ENCODE measurements at places on chromosomes 16 and 17. TPM values are rescaled to one million over a fixed set of nuclear protein-coding genes. Genes with fewer than 3 reads are reported as not detected.

GRCh38 chr17:50882851-50883250 lies 16.7 kb upstream of the TOB1 start:
- H3K36me3 ChIP-seq = no peaks in the 10 kb centered on the region
- H3K4me1 ChIP-seq = no peaks in the 10 kb centered on the region
- no peak overlapping the region for H3K27ac ChIP-seq

GRCh38 chr17:16440901-16441629 lies 25.7 kb downstream of the TRPV2 start:
- peaks cover 43% of the 10 kb centered on the region for H3K4me1 ChIP-seq
- H3K27me3 ChIP-seq = no peaks in the 10 kb centered on the region
- peak overlapping the region; percentile 70 for H3K4me3 ChIP-seq
- peaks cover 67% of the 10 kb centered on the region for H3K36me3 ChIP-seq
- no peak for DNase-seq

DNA sequence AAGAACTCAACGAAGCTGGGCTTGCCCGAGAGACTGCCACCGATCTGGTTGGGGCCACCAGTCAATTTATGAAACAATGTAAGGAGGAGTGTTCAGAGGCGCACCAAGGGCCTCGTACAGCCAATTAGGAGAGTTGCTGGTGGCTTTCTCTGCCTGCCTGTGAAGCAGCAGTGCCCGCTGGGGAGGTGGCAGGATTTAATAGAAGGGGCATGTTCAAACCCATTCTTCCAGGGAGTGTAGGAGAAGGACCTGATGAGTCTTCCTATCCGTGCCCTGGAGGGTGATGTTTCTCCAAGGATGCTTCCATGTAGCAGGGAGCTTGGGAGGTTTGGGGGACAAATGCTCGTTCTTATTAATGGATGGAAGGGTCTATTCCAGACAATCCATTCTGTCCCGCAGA lies 178.4 kb downstream of the CCDC182 start:
- no peak for DNase-seq
- H3K4me3 ChIP-seq = no peak overlapping the region
- H3K27me3 ChIP-seq = no peaks in the 10 kb centered on the region

- H3K36me3 ChIP-seq = no peaks in the 10 kb centered on the region
- H3K4me1 ChIP-seq = peaks cover 8% of the 10 kb centered on the region
- no peak overlapping the region for H3K4me3 ChIP-seq
Observed at GRCh38 chr16:72836181-72836580, 211.7 kb downstream of the ZFHX3 start.

GRCh38 chr16:1105888-1106620 lies 10.0 kb upstream of the C1QTNF8 start:
- H3K27ac ChIP-seq = no peak overlapping the region
- peak; percentile 71 for DNase-seq
- H3K4me3 ChIP-seq = no peak overlapping the region

GRCh38 chr16:68037841-68038597 lies 14.9 kb downstream of the DUS2 start:
- H3K4me3 ChIP-seq = no peak overlapping the region
- H3K36me3 ChIP-seq = peaks cover 24% of the 10 kb centered on the region
- no peaks in the 10 kb centered on the region for H3K27me3 ChIP-seq
- no peaks in the 10 kb centered on the region for H3K4me1 ChIP-seq
- no peak overlapping the region for H3K27ac ChIP-seq

DNA sequence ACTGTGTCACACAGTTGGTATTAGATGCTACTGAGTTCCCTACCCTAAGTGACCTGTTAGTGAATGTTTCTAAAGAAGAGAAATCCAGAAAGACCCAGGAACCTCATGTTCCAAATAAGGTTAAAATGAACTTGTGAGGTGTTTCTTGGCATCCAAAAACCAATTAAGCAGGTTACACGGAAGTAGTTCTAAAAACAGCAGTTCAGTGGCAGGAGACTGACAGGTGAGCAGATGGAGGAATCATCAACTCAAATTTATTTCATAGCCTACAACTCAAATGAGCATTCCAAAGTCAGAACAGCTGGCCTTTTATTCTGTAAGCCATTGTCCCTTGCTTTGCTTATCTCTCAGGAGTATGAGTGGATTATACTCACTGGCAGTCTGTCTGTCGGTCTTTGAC lies 188.3 kb downstream of the IRX3 start:
- H3K27me3 ChIP-seq = no peaks in the 10 kb centered on the region
- no peak overlapping the region for H3K27ac ChIP-seq
- H3K36me3 ChIP-seq = peaks cover 3% of the 10 kb centered on the region
- no peak overlapping the region for H3K4me3 ChIP-seq
- no peaks in the 10 kb centered on the region for H3K4me1 ChIP-seq

The KCNH6 gene
- not detected for total RNA-seq

The CYB5B gene
- 58.3 TPM for total RNA-seq
